ENCODE measurements at places on chromosomes 6 and 20.

GRCh38 chr6:37579444-37580067, 79.9 kb upstream of the CCDC167 start:
- DNase-seq: no peak

GRCh38 chr6:98840385-98840784, 6.0 kb downstream of the POU3F2 start:
- DNase-seq: no peak

DNA sequence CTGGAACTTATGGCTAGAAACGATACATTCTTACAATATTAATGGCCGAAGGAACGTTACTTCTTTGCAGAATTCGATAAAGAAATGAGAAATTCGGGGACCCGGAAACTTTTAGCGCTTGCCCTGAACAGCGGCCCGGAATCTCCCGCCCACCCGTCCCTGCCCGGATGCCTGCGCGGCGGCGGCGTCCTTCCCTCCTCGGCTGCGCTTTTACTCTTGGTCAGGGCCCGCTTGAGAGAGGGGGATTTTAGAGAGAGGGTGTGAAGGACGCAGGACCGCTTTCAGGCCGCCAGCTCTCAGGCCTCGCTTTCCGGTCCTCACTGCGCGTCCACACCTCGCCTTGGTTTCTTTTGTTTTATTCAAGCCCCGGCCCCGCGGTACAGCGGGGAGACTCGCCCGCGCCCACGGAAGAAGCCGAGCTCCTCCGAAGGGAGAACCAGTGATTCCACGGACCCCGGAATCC, 243.7 kb downstream of the ARID1B start:
- DNase-seq: peak; percentile 55

GRCh38 chr20:58522666-58523065, 7.5 kb upstream of the APCDD1L start:
- no peak for DNase-seq

GRCh38 chr6:21885111-21885510, 291.6 kb downstream of the SOX4 start:
- no peak for DNase-seq

GRCh38 chr6:73738367-73739028, 42.5 kb downstream of the CD109 start:
- DNase-seq: no peak

DNA sequence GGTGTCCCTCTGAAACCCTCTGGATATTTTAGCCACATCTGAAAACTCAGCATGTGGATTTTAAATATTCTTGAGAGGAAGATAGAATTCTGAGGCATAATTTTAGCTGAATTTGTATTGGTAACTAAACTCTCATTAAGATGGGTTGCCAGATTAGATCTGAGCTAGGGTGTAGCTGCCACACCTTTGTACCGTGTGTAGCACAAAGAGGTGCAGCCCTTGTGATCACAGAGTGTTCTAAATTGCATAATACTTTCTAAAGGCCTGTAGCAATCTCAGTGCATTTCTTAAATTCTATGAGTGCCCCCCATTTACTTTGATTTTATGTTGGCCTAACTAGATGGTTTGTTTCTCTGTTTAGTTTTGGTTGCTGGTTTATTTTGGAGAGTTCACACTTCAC, 53.0 kb downstream of the FLRT3 start:
- no peak for DNase-seq

GRCh38 chr6:22442826-22443225, 126.5 kb upstream of the HDGFL1 start:
- no peak for DNase-seq

GRCh38 chr6:53479871-53480270, 65.0 kb downstream of the GCLC start:
- DNase-seq: no peak

GRCh38 chr6:38163186-38164130, 343.9 kb downstream of the ZFAND3 start:
- DNase-seq: no peak

DNA sequence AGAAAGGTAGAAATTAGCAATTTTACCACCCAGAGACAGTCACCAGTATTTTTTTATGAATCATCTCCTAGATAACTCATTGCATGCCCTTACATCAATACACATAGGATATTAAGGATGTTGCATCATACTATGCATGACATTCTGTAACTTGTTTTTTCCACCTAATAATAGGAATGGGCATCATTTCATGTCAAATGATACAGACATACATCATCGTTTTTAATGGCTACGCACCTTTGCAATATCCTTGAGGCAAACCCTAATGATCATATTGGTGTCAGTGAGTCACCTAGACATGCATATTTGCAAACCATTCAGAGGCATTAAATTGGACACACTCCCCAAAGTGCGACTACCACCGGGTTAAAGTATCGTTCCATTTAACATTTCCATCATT, 309.7 kb upstream of the AGPAT4 start:
- DNase-seq: no peak

GRCh38 chr6:151409260-151409659, 17.9 kb upstream of the ZBTB2 start:
- no peak for DNase-seq

- DNase-seq: no peak
Observed at GRCh38 chr6:54135665-54136369, 24.6 kb downstream of the MLIP start.

DNA sequence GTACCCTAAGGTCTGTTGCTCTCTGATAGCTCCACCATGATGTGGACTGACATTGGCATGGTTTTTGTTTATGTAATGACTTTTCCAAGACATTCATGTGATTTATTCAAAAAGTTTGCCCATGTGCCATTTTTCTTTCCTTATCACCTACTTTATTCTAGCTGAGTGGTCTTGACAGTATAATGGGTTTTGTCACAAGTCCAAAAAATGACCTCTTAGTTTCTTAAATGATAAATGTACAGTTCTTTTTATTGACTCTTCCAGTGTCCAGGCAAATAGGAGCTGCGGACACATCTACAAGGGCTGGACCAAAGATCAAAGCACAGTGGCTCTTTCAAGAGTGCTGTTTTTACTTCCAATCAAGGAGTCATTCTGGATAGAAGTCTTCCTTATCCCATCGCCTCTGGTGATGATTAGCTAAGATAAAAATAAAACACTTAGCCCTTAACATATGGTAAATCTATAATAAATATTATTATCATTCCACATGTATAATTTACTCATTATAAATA, 141.4 kb downstream of the MMUT start:
- no peak for DNase-seq

DNA sequence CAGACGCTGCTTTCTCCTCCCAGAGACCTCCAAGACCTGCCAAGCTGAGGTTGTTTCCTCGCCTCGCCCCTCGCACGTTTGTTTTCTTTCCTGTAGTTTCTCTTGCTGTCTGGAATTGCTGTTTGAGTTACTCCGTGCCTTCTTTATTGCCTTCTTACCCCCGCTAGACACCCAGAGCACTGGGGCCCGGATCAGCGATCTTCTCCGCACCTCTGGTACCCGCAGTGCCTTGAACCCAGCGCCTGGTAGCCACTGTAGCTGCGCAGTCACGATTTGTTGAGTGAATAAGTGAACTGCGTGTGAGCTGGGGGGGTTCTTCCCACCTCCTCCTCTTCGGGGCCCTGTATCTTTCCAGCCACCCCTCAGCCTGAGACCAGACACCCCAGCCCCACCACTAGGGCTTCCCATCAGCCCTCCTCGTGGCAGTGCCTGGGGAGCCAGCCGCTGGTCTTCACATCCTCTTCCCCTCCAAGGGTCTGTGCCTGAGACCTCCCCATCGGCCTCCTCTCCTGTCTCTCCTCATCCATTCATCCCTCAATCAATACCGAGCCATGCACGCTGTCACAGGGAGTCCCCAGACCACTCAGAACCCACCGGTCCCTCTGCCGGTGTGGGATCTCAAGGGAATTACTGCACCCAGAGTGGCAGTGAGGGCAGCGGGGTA, 849 bp upstream of the BMP7 start:
- DNase-seq: no peak

- no peak for DNase-seq
Observed at GRCh38 chr6:23350752-23351453, 775.1 kb upstream of the NRSN1 start.

GRCh38 chr6:87182321-87182720, 27.0 kb downstream of the ZNF292 start:
- no peak for DNase-seq

DNA sequence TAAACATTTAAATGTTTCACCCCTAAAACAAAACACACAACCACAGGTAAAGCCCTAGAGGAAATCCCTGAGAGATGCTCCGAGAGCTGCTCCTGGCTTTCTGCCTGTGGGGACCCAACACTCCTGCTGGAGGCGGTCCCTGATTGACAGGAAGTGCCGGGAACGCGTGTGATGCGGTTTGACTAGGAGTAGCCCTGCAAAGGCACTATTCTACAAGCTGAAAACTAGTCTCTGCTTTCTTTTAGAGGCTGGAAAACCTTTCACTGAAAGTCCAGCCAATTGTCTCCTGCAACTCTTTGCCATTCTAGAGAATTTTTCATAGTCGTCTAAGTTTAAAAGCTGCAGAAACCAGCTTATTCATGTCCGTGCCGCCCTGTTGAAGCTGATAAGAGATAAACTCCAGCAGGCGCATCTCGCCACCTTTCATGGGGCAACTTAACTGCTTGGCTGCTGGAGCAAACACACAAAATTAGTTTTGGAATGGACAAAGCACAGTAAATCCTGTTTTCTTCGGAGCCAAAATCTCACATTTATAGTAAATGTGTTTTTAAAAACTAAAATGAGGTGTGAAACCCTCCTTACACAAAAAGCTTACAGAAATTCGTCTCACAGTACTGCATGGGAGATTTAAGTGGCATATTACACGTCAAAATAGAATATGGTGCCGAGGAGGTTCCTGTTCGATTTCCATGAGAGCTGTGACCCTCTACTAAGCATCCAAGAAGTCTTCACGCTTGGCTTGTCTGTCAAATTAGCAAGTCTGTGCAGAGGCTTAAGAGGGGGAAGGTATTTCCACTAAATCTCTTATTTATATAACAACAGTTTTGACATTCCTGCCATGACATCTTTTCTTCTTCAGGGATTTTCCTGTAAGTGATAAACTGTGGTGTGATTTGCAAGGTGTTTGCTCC, 46.9 kb downstream of the DACT2 start:
- no peak for DNase-seq

- no peak for DNase-seq
Observed at GRCh38 chr6:15276036-15276985, 30.4 kb downstream of the JARID2 start.
